ENCODE measurements at places on chromosomes 16 and 17.

DNA sequence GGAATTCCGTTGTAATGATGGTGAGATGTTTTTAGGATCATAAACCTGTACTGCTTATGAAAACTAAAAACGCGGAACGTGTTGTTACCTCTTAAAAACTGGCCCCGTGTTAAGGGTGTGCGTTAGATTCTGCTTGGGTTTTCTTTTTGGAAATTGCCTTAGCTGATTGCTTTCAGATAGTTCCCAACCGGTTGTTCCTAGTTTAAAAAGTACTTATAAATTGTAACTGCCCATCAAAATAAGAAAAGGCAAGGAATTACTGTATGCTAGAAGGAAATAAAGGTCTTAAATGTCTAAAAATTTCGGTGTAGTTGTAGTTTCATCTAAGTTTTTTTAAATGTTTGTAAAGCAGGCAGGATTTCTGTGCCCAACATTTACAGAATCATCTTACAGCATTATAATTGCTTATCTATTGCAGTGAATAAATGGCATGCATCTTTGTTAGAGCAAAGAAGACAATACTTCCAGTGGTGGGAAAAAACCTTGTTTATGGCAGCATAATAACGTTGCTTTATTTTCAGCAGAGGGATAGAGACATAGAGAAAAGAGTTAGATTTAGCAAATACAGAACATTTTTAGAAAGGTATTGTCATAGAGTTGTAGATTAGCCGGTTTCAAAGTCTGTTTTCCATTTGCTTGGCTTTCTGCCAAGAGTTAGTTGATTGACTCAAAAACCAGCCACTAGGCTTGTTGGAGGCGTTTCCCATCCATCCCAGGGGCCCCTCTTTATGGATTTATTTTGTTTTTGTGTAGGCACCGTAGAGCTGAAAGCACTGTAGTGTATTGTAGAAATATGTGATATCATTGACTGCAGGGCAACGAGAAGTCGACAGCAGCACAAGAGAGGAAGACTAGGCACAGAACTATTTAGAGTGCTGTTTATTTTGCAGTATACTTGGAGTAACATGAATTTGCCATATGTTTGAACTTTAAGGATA is 1.7 kb downstream of the PPM1D start:
- peak; percentile 15 for DNase-seq

DNA sequence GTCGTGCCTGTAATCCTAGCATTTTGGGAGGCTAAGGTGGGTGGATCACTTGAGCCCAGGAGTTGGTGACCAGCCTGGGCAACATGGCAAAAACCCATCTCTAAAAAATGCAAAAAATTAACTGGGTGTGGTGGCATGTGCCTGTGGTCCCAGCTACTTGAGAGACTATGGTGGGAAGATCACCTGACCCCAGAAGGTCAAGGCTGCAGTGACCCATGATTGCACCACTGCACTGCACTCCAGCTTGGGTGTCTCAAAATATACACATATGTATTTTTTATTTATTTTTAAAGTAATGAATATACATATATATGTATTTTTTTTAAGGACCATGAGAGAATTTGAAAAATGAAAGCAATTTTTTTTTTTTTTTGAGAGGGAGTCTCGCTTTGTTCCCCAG is 5.1 kb upstream of the NUFIP2 start:
- no peak for DNase-seq

DNA sequence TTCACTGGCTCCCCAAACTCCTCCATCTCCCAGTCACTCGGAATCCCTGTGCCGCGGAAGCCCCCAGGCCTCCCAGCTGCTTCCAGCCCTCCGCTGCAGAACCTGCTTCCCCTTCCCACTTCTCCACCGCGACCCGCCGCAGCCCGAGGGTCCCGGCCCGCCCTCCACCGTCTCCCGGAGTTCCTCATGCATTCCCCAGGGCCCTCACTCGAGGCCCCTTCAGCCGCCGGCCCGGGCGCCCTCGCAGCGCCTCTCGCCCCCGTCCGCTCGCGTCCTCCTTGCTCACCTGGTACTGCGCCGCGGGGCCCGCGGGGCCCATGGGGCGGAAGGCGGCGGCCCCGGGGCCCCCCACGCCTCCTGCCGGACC is 329 bp downstream of the SMARCD2 start:
- DNase-seq = no peak

DNA sequence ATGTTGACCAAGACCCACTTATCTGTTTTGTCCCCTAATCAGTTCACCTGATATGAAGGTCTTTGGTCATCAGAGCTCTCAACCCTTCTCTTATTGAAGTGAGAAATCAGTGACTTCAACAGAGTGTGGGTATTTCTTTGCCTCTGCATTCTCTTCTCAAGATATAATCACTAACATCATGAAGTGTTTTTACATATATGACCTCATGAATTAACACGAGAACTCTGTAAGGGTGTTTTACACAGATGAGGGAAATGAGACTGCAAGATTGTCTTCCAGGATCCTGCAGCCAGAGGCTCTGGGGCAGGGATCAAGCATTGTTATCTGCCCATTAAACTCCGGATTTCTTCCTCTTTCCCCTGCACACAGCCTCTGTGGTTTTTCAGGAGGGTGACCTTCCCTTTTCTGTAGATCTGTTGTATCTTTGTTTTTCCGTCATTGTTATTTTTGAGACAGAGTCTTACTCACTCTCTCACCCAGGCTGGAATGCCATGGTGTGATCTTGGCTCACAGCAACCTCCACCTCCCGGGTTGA is 22.7 kb downstream of the LCMT1 start:
- no peak for DNase-seq

- DNase-seq = no peak
These were observed 27.4 kb downstream of the SNX11 start for GRCh38 chr17:48134912-48135480.

GRCh38 chr17:14719942-14720341 is 419.1 kb downstream of the HS3ST3B1 start:
- DNase-seq = no peak

- DNase-seq = no peak
These were observed 24.9 kb downstream of the MLYCD start for GRCh38 chr16:83923581-83924365.

- DNase-seq = peak; percentile 79
These were observed 4.2 kb downstream of the ARMC7 start for GRCh38 chr17:75113798-75114551.

DNA sequence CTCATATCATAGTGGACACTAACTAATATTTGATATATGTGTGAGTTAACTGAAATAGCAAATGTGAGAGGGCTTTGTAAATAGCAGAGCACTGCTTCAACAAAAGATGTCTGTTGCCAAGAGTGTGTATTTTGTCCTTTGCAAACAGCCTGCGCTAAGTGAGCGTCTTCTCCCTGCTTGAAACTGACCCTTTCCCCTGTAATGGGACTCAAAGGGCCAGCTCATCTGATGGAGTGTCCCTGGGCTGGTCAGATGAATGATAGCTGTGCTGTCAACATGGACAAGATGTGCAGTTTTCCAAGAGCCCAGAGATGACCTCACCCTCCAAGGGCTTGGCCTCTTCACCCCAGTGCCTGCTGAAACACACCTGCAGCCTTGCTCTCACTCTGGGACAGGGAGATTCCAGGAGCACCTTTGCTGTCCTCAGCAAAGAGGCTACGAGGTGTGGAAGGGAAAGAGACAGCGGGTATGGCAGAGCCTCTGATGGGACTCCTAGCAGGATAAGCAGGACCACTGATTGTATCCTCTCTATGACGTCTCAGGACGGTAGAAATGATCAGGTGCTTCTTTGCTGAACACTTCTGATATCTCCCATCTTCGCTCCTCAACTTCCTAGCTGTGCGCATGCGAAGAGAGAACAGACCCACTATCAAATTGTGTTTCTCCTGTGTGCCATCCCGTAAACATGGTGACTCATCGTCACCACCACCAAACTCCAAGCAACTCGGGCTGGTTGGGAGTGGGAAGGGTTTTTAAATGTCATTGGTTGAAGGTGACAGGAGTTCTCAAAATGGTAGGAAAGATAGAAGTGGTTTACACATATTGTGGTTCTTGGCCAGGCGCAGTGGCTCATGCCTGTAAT is 35.8 kb upstream of the TBX2 start:
- no peak for DNase-seq

DNA sequence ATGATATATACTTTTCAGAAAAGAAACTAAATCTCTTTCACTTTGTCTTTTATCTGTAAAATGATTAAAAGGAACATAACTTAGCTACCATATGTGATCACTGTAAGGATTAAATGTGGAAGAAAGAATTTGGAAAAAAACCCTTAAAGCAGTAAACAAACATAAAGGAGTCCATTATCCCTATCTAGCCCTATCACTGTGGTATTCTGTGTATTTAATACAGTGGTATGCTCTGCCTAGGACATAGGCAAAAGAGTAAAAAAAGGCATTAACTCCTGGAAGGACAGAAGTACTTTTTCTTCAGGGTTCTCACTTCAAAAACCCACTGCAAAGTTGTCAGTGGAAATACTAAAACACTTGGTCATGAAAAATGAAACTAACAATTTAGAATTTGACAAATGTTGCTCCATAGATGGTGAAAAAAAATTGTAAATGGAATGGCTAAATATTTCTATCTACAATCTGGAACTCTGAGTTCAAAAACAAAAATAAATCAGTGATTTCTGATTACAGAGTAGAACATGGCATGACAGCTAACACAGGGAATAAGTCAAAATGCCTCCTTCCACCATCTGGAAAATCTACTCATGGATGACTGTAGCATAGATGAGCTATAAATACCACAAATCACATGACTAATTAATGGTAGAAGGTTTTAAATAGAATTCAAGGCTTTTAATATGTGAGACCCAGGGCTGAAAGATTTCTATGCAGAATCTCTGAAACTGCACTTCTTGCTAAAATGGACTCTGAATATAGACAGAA is 140.1 kb downstream of the ITFG1 start:
- DNase-seq = no peak

GRCh38 chr17:29283496-29283895 is 10.5 kb downstream of the NUFIP2 start:
- no peak for DNase-seq

DNA sequence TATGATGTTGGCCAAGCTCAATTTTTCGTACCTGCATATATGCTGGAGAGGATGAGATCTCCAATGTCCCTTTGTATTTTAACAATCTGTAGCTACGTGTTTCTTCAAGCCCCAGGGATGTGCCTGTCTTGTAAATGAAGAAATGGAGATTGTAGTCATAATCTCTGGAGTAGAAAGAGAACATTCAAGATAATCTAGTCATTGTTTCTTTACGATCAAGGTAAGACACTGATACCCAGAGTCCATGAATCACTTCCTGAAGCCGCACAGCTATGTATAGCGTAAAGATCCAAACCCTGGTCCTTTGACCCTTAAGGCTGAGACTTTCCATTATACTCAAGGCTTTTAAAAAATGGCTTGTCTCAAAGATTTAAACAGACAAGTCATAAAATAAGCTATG is 205.5 kb downstream of the HS3ST3B1 start:
- DNase-seq = no peak

GRCh38 chr16:83100679-83101078 is 473.9 kb downstream of the CDH13 start:
- no peak for DNase-seq

- no peak for DNase-seq
These were observed 21.0 kb upstream of the CACNG4 start for GRCh38 chr17:66943484-66943883.

- no peak for DNase-seq
These were observed 1.2 kb downstream of the SEPHS2 start for GRCh38 chr16:30444231-30445148.

- DNase-seq = no peak
These were observed 21.2 kb upstream of the BCAS3 start for GRCh38 chr17:60656499-60656898.

- peak; percentile 6 for DNase-seq
These were observed 44.3 kb upstream of the CHMP6 start for GRCh38 chr17:80947200-80947940.

DNA sequence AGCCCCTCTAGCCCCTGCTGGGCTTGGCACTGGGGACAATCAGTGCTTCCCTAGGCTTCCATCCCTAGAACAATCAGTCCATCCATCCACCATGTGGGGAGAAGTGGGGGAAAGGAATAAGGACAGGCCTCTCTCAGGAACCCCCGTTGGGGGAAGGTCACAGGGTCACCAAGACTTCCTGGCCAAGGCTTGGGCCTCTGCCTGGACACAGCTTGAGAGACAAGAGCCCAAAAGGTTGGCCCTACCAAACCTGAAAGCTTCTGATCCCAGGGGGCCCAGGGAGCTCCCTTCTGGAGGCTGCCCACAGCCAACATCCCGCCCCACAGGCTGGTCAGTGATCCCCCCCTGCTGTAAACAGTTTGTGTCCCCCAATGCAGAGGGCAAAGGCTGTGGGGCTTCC is 16.2 kb upstream of the MTMR4 start:
- DNase-seq = no peak

DNA sequence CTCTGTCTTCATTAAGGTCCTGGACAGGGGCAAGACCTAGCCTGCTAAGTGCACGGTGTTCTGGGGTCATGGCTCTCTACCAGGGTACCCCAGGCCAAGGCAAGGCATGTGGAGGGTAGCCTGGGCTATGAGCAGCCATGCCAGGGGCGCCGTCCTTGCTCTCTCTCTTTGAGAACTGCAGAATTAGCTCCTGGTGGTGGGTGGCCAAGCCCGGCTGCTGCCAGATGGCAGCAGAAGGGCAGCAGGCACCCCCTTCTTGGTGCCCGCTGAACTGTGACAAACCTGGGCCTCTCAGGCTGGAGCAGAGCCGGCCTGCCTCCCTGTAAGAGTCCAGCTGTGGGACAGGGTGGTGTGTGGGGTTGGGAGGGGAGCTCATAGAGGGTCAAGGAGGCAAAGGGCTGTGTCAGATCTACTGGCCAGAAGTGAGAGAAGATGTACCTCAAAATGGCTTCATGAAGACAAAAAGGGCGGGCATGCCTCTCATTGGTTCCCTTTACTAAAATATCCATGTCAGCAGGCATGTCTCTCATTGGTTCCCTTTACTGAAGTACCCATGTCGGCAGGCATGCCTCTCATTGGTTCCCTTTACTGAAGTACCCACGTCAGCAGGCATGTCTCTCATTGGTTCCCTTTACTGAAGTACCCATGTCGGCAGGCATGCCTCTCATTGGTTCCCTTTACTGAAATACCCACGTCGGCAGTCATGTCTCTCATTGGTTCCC is 81.7 kb upstream of the SDK2 start:
- DNase-seq = no peak

DNA sequence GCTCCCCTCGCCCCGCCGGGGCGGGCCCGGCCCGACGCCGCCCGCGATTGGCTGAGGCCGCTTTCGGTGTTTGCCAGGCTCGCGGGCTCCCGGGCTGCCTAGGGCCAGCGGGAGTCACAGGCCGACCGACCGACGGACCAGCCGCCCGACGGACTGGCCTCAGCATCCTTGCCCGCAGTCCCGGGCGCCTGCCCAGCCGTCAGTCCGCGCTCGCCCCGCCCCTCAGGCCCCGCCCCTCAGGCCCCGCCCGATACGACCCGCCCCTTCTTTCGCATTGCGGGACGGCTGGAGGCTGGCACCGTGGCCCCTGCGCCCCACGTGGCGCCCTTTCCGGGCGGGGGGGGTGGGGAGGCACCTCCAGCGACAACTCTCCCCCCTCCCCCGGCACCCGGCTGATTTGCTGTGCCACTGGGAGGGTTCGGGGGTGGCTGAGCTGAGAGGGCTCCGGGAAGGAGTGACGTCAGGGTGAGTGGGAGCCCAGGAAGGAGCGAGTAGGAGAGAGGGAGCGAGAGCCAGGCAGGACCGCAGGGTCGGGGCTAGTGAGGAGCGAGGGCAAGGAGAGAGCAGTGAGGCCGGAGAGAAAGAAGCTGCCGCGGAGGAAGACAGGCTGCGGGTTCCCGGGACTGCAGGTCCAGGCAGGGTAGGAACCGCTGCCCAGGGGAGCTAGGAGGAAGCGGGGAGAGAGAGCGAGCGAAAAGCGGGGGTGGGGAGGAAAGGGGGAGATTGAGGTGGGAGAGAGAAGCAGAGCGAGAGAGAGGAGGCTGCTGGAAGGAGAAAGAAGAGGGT is at the start of gene ASPHD1:
TSS of gene ASPHD1 (plus strand) at position 387 of the 786 bp plus-strand sequence. CDS start 484 bp downstream, outside the sequence.
- DNase-seq = peak; percentile 59

GRCh38 chr17:10417431-10417830 is 4.3 kb downstream of the MYH8 start:
- no peak for DNase-seq
